H4 (cell line): ENCODE measurements at places on chromosomes 6 and 20. TPM values are rescaled to one million over a fixed set of nuclear protein-coding genes. Genes with fewer than 3 reads are reported as not detected.
A peak's percentile ranks its signal among the peaks of the same experiment; 100 is the strongest.

BNIP5 gene
- not detected in 2 replicates for total RNA-seq

ARMC2 gene
- 0.33 and 1.2 TPM in 2 replicates for total RNA-seq

SLC17A1 gene
- total RNA-seq, result not detected in 2 replicates

PRL gene
- not detected in 2 replicates for total RNA-seq

CCN6 gene
- total RNA-seq, result not detected in 2 replicates

NNAT gene
- not detected in 2 replicates for total RNA-seq

NKX2-4 gene
- 1.1 and 1.8 TPM in 2 replicates for total RNA-seq

MUCL3 gene
- total RNA-seq, result not detected in 2 replicates

SRSF12 gene
- total RNA-seq, result not detected in 2 replicates

TBX18 gene
- 0.47 and 0.48 TPM in 2 replicates for total RNA-seq

LPA gene
- not detected in 2 replicates for total RNA-seq

THEMIS gene
- not detected in 2 replicates for total RNA-seq

LY6G6C gene
- total RNA-seq, result not detected in 2 replicates

DACT2 gene
- total RNA-seq, result not detected in 2 replicates

GPLD1 gene
- 0.08 TPM in 1 of 2 replicates, not detected in the other for total RNA-seq

SLC22A2 gene
- total RNA-seq, result not detected in 2 replicates

TIAM2 gene
- 3.4 and 5.7 TPM in 2 replicates for total RNA-seq

- no peak for DNase-seq
Observed at GRCh38 chr20:62203378-62204030, 16.6 kb downstream of the HRH3 start.

DNA sequence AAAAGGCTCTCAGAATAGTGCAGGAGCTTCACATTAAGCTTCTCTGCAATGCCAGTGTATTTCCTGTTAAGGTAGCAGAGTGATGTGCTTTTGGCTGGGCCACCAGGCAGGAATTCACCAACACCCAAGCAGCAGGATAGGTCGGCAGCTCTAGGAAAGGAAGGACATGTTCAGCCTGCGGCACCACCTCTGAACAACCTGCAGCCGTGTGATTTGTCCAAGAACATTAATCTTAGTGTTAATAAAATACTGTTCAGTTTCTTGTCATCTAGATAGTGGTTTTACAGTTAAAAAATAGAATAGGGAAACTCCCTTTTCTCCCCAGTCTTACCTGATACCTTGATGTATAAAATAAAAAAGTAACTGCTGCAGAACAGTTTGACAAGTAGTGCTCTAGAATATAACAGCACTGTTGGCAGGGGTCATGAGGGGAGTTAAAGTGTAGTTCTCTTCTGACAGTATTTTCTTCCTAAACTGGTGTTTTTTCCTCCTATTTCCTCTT lies 18.8 kb downstream of the ZNF292 start:
- no peak for DNase-seq

DNA sequence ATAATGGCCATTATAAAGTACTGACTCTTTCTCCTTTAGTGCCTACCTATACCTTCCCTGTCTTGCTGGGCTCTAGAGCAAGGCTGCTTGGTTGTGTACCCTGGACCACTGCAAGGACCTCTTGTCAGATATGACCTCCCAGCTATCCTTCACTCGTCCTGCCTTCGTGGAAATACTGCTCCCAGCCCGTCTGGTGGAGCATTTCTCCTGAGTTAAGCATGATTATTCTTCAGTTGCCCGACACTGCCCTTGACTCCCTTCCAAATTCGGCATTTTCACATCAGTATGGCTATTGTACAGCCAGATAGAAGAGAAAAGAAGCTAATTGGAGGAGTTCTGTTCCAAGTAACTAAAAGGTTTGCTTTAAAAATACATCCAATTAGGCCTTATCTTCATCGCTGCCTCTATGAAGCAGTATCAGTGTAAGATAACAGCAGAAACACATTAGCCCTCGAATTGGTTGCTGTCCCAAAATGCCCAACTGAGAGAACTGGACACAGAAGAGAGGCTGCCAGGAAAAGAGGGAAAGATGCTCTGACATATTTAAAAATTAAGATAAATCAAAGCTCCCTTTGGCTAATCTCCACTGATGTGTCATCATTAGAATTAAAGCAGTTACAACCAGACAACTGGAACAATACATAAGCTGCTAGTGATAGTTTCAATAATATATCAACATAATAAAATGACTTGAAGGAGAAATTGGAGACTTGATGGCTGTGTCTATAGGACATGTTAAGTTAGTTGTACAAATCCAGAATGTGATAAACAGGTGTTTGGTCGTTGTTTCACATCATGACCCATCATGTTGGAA lies 54.4 kb downstream of the OPRM1 start:
- no peak for DNase-seq

- no peak for DNase-seq
Observed at GRCh38 chr6:14058029-14058695, 59.4 kb upstream of the CD83 start.

DNA sequence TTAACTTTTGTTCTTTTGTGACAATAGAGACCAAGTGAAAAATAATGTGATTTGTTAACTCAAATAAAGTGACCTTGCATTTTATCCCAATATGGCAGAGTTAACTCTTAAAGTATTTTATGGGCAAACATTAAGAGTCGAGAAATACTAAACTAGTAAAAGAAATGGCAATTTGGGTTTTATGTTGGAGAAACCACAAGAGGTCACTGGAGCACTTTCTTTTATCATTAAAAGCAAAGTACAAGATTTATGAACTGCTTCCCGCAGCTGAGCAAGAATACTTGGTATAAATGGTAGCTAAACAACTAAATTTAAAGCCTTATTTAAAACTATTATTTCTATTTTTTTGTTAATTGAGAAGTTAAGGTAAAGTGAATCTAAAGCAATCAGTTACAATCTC lies 33.5 kb upstream of the MCM9 start:
- DNase-seq, result no peak

GRCh38 chr20:4726710-4727397 lies 5.1 kb downstream of the PRND start:
- DNase-seq, result peak; percentile 46

DNA sequence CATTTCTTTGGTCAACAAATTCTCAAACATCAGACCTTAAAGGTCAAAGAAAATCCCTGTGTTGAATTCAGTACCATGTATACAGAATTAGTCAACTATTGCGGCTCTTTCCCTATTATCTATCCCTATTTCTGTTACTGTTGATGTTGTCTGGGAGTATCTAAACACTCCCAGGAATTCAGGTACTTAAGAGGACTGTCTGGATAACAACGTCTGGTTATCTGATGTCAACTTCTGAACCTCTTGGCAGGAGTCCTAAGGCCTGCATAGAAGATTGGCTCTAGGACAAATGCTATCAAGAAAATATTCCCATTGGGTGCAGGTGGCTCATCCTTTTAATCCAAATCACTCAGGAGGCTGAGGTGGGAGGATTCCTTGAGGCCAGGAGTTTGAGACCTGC lies 255.6 kb downstream of the KHDC1L start:
- no peak for DNase-seq

- DNase-seq, result no peak
Observed at GRCh38 chr6:54850114-54850513, 3.5 kb downstream of the FAM83B start.

DNA sequence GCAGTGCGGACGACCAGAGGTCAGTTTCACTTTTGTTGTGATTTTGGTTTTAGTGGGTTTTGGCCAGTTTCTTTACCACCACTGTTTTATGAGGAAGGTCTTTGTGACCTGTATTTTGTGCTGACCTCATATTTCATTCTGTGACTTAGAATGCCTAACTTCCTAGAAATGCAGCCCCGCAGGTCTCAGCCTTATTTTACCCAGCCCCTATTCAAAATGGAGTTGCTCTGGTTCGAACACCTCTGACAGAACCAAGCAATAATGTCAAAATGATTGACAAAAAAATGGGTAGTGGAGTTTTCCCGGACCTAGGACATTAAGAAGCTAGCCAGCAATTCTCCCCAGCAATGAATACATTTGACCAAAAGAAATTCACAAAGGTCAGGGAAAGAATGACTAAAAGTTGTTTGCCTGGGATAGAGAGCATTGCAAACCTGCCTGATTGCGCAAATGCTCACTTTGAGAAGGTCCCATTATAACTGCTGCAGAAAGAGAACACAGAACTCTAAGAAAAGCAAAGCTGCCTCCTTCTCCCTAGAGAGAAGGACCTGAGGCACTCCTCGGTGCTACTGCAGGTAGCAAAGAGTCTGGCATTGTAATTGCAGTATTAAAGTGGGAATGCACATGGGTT lies 288.8 kb downstream of the ADGB start:
- DNase-seq, result no peak

GRCh38 chr20:14951707-14952418 lies 614.5 kb upstream of the FLRT3 start:
- peak; percentile 56 for DNase-seq

- peak; percentile 5 for DNase-seq
Observed at GRCh38 chr6:166989427-166990032, 9.7 kb upstream of the CEP43 start.

DNA sequence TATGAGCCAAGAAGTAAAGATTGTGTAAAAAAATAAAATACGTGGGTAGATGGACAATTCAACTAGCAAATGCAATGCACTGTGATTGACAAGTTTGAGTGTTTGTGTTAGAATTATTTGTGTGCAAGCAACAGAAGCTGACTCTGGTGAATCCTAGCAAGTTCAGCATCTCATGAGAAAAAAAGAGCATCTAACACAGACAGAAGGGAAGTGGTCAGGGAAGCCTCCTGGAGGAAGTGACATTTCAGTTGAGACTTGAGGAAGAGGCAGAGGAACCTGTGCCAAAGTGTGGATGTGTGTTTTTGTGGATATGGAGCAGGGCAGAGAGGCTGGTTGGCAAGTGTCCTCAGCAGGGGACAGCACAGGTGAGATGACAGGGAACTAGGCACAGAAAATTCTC lies 248.7 kb downstream of the ZNF217 start:
- DNase-seq, result no peak

- no peak for DNase-seq
Observed at GRCh38 chr6:30757261-30757904, 13.0 kb upstream of the IER3 start.

GRCh38 chr20:12063106-12063684 lies 145.5 kb downstream of the BTBD3 start:
- DNase-seq, result no peak

GRCh38 chr6:90173262-90173925 lies 123.2 kb downstream of the BACH2 start:
- no peak for DNase-seq

DNA sequence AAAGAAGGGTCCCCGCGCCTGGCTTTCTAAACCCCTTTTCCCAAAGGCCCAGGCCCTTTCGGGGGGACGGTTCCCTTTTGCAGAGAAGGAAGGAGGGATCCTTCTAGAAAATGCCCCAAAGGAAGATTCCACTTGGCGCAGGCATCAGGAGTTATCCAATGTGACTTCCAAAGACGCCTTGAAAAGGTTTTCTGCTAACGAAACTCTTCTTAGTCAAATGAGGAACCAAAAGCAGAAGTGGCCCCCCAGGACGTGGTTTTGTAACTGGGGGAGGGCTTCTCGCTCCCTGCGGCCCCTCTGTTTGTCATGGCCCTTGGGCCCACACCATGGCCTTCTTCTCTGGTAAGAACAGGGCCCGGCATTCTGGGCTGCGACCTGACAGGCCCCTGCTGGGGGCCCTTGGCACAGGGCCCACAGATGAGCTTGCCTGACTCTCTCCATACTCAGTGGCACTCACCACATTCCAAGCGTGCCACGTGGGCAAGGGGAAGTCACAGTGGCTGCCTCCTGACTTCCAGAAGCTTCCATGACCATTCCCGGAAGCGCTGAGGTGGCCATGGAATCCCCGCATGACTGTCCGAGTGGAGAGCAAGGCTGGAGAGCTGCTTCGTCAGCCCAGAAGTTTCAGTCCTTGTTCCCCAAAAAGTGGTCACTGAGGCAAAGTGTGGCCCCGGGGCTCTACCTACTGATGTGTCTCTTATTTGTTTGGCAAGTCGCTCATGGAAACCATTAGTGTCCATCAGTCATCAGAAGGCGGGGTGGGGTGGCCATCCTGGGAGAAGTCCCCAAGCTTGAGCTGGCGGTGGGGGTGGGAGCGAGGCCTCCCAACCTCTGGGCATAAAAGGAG lies 834 bp upstream of the CTSZ start:
- no peak for DNase-seq

GRCh38 chr6:164826831-164827468 lies 482.5 kb downstream of the C6orf118 start:
- peak; percentile 2 for DNase-seq

DNA sequence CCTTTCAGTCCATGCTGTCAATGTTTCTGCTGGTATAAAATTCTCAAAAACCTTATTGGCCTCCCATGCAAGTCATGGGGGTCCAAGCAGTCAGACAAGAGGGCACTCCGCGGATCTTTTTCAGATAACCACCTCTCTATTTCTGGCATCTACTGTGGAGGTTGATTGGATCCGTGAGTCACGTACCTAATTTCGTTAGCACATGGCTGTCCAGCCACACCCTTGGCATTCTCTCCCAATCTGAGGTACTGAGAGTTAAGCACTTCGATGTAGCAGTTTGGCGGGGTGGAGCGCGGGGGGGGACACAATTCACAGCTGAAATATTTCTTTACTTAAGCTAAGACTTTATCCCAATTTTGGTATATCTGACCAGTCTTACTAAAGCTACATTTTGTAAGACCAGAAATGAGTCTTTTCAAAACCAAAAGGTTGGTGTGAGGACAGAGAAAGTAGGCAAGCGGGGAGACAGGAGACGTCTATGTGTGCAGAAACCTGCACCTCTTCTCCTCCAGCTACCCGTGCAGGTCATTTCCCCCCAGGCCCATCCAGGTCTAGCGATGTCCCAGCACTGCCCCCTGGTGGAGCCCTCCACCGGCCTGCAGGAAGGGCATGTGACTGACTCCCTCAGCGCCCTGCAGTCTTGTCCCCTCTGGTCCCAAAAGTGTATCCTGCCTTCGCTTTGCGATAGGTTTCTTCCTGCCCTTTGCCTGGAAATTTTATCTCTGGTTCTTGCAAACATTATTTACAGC lies 113.1 kb downstream of the ADAT2 start:
- peak; percentile 27 for DNase-seq

- DNase-seq, result no peak
Observed at GRCh38 chr20:46145713-46146112, 27.6 kb downstream of the CD40 start.

GRCh38 chr6:15089569-15090144 lies 156.2 kb upstream of the JARID2 start:
- DNase-seq, result no peak

DNA sequence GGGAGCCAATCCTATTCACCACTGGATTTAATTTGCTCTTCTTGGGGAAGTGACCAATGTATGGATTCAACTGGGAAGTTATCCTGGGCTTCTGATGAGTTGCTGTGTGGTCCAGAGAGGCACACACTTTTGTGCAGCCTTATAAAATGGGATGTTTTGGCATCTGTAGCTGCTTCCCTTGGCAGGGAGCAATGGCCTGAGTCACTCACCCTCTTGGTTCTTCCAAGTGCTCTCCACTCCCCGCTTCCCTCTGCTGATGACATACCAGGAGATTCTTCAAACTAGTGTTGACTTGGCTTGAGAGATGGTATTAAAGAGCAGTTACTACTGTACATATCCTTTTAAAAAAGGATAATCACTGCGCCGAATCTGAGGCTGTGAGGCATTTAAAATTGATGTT lies 105.8 kb downstream of the JARID2 start:
- DNase-seq, result no peak

GRCh38 chr6:5723841-5724691 lies 282.7 kb downstream of the NRN1 start:
- DNase-seq, result no peak

DNA sequence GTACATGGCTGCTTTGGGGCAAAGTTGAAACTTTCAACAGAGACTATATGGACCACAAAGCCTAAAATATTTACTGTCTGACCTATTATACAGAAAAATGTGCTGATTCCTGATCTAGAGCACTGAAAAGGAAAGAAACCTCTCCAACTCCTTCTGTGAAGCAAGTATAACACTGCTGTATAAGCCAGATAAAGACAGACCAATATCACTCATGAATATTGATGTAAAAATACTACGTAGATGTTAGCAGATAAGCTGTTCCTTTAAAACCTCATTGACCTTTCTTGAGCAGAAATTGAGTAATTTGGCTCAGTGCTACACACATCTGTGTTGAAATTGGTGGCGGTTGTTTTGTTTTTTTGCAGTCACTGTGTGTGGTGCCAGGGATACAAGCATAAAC lies 69.9 kb upstream of the HDAC2 start:
- DNase-seq, result no peak
